Left colon (tissue), 2 donors: ENCODE measurements at places on chromosomes 2 and 18.

- DNase-seq, result no peak
Measured at GRCh38 chr2:167048829-167049228, 160.5 kb downstream of the XIRP2 start.

- no peak for DNase-seq
Measured at GRCh38 chr2:3098231-3098630, 279.4 kb downstream of the EIPR1 start.

DNA sequence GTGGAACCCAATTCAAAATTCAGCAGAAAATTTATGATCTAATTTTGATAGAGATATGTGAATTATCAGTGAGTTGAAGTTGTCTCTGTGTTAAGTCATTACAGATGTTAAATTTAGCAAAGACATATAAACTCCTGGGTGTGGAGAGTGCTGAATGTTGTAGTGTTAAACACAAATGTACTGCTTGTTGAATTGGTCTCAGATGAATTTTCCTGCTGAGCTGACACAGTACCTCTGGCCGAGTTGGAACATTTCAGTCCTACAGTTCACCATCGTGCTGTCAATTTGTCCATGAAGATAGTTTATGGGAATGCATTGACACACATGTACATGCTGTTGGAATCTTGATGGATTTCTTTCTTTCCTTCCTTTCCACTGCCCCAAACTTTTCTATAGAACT, 255.9 kb downstream of the PLCL1 start:
- DNase-seq, result no peak

DNA sequence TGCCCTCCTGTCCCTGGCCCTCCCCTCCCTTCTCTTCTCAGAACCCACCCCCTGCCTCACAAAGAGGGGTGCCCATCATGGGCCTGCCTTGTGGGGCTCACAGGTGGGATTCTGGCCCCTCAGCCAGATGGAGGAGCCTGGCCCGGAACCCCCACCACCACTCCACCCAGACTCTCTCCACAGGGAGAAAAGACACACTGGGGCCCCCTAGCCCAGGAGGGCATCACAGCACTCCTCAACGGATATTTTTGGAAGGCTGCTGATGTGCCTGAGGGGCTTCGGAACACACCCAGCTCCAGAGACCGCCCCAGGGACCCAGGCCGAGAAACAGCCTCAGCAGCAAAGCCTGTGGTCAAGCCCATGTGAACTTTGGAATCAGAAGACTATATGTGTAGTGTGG, 9.9 kb downstream of the KCNIP3 start:
- no peak for DNase-seq

DNA sequence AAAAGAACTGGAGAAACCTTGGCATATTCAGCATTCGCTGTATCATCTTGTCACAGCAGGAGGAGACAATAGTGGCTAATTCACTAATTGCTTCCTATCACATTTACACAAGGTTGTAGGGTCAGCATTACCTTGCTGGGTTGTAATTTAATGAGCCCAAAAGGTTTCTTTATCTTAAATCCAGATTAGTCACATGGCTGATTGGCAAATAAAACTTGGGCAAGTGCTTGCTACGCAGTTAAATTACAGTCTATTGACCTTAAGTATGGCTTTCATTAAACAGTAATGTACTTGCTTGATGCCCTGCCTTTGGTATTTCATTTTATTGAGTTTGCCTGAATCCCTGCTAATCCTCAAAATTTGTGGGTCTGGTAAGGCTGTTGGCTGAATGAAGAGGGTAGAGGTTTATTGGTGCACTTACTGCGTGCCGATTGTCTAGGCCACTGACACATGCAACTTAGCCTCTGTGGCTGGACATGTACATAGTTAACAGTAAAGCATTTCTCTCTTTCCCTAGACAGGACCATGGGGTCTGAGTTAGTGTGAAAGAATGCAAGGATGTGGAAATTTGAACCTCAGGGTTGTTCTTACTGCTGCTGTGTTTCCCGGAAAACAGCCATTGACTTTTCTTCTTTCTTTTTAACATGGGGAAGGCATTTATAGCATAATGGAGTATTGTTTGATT, 34.3 kb downstream of the FMNL2 start:
- DNase-seq, result no peak

- no peak for DNase-seq
Measured at GRCh38 chr2:10161961-10162441, 39.5 kb downstream of the RRM2 start.

DNA sequence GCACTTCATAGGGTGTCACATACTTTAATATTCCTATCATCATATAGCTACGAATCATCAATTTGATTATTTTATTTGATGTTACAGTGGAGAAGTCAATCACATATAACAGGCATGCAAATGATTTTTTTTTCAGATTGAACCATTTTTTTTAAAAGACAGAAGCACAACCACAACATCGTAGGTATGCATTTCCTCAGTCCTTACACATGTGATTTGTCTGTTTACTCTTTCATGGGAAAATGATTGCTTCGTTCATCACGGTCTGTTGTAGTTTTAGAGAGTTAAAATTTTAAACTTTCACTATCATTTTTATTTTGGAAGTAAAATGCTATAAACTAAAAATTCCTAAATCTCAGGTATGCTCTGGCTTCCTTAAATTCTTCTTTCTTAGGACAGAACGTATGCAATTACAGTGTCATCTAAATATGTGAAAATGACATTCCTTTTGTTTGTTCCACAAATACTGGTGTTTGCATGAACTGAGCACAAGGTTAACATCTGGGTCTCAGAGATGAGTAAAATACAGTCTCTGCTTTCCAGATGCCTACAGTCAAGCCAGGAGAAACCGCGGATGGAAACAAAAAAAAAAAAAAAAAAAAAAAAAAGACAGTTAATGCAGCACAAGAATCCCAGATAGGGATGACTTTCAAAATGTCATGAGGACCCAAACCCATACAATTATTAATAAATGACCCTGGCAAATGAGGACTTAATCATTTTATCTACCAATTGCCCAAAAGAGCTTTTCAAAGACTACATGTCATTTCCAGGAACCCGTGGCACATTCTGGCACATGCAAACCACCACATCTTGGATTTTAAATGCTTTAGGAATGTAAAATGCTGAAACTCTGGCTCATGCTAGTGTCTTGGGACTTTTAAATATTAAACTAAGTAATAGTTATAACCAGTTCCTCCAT, 201.2 kb downstream of the LRP1B start:
- DNase-seq, result no peak

GRCh38 chr2:224308272-224308911, 93.5 kb downstream of the FAM124B start:
- DNase-seq, result no peak

GRCh38 chr18:10293966-10294365, 160.5 kb upstream of the APCDD1 start:
- DNase-seq, result no peak

DNA sequence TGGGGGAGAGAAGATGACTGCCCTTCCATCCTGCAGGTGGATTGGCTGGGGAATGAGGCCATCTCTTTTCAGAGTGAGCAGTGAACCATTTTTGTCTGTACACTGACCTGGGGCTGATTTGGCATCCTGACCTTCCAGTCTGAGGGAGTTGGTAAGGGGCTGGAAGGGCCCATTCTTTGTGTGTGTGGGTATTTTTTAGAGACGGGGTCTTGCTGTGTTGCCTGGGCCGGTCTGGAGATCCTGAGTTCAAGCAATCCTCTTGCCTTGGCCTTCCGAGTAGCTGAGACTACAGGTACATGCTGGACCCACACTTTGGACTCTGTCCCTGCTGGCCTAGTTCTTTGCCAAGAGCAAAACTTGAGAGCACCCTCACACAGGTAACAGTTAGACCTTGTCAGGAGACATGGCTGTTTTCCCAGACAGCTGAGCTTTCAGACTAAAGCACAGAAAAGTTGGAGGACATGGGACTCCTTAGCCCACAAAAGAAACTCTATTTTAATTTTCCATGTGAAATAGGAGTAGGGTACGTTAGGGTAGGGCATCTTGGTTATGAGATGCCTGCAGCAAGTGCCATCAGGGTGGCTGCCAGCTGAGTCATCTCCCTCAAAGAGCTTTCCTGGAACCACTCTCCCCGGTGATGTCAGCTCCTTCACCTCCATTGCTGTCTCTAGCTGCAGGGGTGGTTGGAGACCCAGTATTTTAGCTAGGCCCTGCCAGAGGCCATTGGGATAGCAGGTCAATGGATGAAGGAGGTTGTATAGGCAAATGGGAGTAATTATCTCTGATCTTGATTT, 60.7 kb downstream of the DGKD start:
- no peak for DNase-seq

DNA sequence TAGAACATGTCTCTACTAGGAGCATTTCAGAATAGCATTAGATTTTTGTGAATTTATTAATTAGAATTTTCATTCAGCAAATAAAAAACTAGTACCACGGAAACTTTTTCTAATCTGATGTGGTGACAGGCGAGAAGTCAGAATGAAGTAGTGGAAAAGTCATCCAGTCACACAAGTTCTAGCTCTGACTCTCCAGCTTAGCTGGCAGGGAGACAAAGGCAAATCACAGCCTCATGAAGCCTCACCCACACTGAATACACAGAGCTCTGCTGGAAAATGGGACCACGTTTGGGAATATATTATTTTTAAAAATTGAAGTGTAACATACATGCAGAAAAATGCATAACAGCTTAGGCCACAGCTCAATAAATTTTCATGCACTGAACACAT, 86.1 kb downstream of the L3MBTL4 start:
- no peak for DNase-seq

GRCh38 chr2:43193652-43194120, 32.7 kb downstream of the ZFP36L2 start:
- DNase-seq, result no peak

DNA sequence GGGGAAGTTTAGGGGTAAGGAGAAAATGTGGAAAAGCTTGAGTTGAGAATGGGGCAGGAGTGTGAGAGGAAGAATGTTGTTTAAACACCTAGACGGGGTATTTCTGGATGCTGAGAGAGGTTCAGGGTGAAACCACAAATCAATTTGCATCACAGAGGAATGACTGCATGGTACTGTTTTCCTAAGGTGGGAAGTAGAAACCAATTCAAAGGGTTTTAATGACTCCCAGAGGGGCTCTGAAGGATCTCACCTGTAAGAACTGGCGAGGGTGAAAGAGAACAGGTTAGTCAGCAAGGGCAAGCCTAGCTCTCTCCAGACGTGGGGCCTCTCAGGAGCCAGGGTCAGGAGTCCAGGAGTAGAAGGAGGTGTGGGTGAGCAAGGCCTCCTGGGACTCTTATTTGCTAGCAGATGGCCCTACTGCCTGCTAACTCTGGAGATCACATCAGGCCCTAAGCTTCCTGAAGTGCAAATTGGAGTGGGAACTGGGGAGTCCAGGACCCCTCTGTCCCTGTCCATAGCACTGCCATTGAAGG, 133.0 kb upstream of the CELF4 start:
- DNase-seq, result no peak

GRCh38 chr18:46768166-46768921, 11.5 kb upstream of the ST8SIA5 start:
- DNase-seq, result no peak

GRCh38 chr2:182836451-182836850, 30.0 kb downstream of the FRZB start:
- DNase-seq, result no peak

DNA sequence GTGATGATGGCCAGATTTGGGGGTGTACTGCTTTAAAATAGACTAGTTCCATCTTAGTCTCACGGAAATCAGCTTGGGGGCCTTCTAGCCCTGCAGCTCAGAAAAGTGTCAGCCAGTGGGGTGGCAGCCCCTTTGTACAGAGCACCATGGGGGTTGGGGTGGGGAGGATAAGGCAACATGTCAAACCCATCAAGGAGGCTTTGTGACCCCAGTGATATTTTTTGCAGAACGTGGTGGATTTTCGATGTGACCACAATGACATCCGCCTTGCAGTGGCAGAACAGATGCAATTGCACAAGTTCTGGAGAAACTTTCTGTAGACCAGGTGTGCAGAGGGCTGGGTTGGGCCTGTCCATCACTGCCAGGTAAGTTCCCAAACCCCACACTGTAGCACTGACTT, 3.0 kb upstream of the CD8A start:
- no peak for DNase-seq

- no peak for DNase-seq
Measured at GRCh38 chr2:196294516-196294909, 123.1 kb upstream of the STK17B start.

DNA sequence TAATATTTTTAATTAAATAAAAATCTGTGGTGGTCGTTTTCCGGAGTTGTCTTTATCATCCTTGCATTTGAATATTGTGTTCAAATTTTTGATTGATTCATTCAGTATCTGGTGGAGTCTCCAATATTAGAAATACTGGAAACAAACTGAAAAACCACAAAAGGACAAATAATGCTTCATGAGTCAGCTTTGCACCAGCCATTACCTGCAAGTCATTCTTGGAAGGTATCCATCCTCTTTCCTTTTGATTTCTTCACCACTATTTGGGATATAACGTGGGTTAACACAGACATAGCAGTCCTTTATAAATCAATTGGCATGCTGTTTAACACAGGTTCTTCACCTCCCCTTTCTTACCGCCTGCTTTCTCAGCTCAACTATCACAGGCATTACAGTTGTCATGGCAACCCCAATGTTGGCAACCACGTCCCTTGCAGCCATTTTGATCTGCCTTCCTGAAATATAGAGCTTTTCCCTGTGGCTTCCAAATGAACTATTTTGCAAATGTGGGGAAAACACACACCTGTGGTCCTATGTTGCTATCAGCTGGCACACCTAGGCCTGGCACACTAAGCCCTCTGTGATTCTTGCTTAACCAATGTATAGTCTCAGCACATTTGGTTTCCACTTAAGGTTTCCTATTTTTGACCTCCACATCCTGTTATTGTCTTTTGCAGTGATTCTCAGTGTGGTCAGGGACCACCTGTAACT, 6.5 kb downstream of the CTLA4 start:
- DNase-seq, result no peak
